ENCODE measurements at places on chromosomes 2 and 18.

GRCh38 chr2:212489719-212490346 is 48.8 kb downstream of the ERBB4 start:
- DNase-seq: no peak

GRCh38 chr2:226798422-226799210 is 1.0 kb downstream of the IRS1 start:
- DNase-seq: peak; percentile 65

DNA sequence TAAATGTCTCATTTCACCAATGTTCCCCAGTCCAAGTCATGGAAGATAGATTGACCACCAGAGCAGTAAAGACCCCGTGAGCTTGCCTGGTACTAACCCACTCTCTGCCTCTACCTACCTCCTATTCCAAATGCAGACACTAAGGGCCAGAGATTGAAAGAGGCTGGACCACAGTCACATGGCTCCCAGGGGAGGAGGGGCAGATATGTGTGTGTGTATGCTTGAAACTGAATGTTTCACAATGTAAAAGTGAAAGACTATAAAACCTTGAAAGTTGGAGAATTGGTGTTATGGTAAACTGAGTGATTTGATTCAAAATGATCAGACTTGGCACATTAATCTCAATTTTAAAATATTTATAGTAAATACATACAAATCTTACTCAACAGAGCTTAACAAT is 21.7 kb upstream of the KLHL29 start:
- no peak for DNase-seq

DNA sequence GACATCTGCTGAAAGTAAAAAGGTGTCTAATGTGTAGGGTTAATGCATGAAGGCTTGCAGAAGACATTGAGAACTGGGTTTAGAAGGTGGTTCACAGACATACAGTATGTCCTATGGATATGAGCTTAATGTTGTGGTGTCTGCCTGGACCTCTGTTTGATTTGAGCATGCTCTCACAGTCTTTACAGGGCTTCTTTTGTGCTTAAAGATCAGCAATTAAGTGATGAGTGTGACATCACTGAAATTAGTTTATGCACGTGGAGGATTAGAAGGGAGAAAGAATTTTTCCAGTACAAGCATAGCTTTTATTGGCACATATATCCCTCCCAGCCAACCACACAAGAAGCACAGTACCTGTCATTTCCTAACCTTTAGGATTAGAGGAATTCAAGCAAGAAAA is 367.5 kb upstream of the RAB12 start:
- DNase-seq: no peak

GRCh38 chr2:152050341-152050740 is 48.5 kb downstream of the CACNB4 start:
- DNase-seq: no peak

GRCh38 chr18:80168982-80169381 is 59.9 kb downstream of the ADNP2 start:
- peak; percentile 94 for DNase-seq

DNA sequence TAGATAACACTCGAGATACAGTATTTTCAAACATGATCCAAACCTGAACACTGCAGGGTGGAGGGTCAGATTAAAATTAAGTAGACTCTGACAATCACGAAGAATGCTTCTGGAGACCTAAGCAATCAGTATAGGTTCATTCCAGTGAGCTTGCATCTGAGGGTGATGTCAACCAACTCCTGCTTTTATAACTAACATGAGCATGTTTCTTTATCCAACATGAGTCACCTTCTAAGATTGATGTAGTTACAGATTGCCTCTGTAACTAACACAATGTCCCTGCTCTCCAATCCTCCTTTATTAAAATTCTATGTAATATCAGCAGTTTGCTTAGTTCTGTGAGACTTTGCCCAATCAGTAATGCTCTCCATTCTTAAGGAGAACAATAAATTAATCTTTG is 225.7 kb downstream of the ARL6IP6 start:
- no peak for DNase-seq

GRCh38 chr2:162579986-162580385 is 236.1 kb downstream of the GCA start:
- no peak for DNase-seq

GRCh38 chr2:236815746-236816145 is 246.1 kb downstream of the ACKR3 start:
- DNase-seq: no peak

GRCh38 chr18:63213331-63213900 is 106.2 kb downstream of the BCL2 start:
- no peak for DNase-seq

- DNase-seq: no peak
These were observed 570.3 kb downstream of the FBXO15 start for GRCh38 chr18:73577365-73577764.

- DNase-seq: no peak
These were observed 485.2 kb upstream of the SALL3 start for GRCh38 chr18:78494204-78495085.

DNA sequence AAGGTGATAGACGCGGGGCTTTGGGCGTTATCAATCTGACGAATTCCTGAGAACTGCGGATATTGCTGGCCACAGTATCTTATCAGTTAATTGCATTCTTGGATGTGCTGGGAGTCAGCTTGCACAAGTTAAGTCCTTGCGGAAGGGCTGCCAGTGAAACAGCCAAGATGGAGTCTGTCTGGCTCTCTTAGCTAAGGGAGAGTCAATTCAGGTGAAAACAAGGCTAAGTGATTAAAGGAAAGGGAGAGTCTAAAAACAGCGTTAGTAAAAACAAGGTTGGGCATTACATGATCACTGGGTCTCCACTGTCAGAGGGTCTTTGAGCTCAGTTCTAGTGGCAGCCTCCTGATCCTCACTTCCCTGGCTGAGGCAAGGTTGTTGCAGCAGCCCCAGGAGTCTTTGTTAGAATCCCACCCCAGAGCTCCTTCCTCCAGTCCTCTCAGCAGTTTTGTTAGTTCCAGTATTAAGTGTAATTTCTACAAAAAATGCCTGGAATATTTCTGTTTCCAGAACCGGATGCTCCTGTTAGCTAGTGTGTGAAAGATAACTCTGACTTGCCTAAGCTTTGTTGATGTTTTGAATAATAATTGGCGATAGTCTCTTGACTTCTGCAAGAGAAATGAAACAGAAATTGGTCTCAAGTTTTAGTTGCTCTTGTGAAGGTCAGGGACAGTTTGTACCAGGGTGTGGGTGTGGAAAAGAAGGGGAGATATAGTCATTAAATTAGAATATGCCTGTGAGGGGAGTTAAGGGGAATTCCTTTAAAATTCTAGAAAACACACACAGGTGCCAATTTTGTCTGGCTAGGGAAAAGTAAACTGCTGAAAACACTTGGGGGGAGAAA is 10.6 kb downstream of the CFLAR start:
- peak; percentile 39 for DNase-seq

DNA sequence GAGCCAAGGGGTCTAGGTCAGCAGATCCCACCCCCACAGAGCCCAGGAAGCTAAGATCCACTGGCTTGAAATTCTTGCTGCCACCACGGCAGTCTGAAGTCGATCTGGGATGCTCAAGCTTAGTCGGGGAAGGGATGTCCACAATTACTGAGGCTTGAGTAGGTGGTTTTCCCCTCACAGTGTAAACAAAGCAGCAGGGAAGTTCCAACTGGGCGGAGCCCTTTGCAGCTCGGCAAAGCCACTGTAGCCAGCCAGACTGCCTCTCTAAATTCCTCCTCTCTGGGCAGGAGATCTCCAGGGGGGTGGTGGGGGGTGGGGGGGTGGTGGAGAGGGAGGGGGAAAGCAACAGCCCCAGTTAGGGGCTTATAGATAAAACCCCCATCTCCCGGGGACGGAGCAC is 419.5 kb downstream of the NUP35 start:
- peak; percentile 4 for DNase-seq

DNA sequence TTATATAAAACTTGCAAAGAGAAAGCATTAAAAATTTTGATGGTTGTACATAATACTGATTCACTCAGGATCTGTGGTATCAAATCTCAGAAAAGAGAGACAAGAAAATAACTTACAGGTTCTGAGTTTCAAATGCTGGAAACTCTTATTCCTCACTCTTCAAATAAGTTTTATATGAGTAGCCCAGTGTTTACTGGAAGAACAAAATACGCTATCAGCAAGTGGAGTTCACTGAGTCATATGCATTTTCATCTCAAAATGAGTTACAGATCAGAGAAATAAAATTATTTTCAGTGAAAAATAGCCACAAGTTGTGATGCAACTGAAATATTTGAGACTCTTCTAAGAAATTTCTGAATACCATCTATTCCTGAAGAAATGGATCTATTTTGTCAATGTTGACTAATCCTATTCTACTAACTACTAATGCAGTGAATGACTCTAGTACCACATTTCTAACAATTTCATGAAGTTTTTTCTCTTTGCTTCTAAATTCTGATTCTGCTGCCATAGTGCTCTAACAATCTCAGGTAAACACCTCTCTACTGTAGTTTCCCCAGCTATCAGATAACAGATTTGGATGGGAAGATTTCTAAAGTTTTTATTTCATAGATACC is 391.7 kb downstream of the ZEB2 start:
- no peak for DNase-seq

DNA sequence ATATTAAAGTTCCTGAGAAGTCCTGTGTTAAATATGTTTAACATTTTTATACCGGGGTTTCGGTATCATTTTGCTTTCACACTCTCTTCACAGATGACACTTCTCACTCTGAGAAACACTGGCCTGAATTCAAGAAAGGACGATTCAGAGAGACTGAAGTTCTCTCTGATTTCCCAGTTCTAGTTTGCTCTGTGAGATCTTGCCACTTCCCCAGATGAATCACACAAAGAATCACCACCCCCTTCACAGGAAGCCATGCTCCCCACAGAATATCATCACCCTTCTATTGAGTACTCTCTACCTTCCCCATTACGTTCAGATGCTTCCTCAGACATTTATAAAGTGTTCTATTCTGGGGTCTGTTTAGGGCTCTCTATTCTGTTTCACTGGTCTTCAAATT is 16.1 kb upstream of the CD207 start:
- no peak for DNase-seq

DNA sequence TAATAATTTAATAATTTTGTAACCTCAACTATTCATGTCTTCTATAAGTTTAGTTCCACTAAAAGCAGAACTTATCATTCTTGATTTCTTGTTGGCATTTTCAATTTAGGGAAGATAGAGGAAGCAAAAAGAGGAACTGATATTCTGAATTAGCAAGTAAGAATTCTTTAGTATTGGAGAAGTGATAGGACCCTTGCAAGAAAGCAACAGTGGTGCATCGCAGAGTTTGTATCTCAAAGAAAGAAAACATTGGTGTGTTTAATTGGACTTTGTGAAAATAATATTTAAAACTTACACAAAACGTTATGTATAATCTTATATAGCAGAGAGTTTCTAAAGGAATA is 36.5 kb upstream of the TNFRSF11A start:
- no peak for DNase-seq

DNA sequence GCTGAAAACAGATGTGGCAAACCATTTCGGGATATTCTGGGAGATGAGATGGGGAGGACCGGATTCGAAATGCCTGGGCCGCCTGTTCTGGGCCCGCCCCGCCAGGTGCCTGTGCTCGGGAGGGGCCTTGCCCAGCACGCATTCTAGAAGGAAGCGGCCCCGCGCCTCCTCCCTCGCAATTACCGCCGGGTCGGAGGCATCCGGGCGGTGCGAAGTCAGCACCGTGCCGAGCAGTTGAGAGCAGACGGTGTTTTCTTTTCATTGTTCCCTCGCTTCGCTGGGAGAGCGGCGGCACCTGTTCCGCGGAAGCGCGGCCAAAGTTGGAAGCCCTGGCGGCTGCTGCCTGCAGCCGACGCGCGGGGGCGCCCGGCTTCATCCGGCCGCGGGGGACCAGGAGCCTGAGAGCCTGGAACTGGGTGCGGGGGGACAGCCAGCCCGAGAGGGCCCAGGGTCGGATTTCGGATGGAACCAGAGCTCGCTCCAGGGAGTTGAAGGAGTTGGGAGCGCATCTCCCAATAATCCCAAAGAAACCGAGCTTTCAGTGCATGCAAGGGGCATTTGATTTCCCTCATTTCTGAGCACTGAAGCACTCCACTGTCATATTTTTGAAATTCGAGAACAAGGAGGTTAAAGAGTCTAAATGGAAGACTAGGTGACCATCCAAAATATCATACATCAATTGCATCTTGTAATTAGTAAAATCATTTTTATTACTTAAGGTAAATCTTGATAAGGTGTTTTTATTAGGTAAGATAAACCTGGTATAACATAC is 241.8 kb upstream of the RAB12 start:
- DNase-seq: peak; percentile 93

DNA sequence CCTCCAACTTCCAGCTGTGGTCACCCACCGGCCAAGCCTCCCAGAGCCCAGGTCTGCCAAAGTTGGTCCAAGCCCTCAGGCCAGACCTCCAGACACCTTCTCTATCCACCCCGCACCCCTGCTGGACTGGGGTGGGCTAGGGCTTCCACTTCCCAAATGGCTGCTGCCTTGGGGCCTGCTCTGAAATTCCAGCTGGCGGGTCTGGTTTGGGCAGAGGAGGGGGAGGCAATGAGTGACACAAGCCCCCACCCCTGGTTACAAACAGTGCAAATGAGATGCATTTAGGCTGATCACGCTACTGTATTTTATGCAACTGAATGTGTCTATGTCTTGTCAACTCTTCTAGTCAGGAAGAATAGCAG is 14.6 kb downstream of the POU3F3 start:
- no peak for DNase-seq

- DNase-seq: no peak
These were observed 13.5 kb upstream of the PRSS56 start for GRCh38 chr2:232506709-232507108.

GRCh38 chr2:2178921-2179320 is 152.2 kb downstream of the MYT1L start:
- DNase-seq: no peak

- no peak for DNase-seq
These were observed 2.6 kb downstream of the CAB39 start for GRCh38 chr2:230715201-230715600.

- no peak for DNase-seq
These were observed 23.2 kb downstream of the METTL8 start for GRCh38 chr2:171410624-171411023.

DNA sequence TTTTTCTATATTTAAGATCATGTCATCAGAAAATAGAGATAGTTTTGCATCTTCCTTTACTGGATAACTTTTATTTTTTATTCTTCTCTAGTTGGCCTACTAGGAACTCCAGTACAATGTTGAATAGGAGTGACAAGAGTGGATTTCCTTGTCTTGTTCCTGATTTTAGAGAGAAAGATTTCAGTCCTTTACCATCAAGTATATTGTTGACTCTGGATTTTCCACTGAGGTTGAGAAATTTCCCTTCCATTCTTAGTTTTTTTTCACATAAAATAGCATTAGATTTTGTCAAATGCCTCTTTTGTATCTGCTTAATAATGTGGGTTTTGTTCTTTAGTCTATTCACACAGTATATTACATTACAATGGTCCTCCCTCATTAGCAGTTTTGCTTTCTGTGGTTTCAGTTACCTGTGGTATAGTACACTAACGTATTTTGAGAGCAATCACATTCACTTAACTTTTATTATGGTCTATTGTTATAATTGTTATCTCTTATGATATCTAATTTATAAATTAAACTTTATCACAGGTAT is 105.5 kb downstream of the THADA start:
- no peak for DNase-seq

- DNase-seq: peak; percentile 20
These were observed 91.7 kb downstream of the LPIN1 start for GRCh38 chr2:11837875-11838734.
